Left kidney (tissue), 8 donors: ENCODE measurements at places on chromosomes 3 and 15.

- no peak for DNase-seq
These were observed 61.3 kb upstream of the MME start for GRCh38 chr3:155018621-155019330.

DNA sequence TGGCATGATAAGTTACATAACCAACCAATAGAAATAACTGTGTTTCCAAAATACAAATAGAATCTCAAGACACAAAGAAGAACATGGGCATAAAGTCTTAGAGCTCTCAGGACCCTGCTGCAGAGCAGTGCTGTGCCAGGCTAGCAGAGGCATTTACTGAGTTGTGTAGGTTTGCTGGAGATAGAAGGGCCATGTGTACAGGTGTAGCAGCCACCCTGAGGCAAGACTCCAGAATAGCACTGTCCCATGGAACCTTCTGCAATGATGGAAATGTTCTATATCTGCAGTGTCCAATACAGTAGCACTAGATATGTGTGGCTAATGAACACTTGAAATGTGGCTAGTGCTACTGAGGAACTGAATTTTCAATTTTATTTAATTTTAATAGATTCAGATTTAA is 267.0 kb upstream of the UMPS start:
- no peak for DNase-seq

DNA sequence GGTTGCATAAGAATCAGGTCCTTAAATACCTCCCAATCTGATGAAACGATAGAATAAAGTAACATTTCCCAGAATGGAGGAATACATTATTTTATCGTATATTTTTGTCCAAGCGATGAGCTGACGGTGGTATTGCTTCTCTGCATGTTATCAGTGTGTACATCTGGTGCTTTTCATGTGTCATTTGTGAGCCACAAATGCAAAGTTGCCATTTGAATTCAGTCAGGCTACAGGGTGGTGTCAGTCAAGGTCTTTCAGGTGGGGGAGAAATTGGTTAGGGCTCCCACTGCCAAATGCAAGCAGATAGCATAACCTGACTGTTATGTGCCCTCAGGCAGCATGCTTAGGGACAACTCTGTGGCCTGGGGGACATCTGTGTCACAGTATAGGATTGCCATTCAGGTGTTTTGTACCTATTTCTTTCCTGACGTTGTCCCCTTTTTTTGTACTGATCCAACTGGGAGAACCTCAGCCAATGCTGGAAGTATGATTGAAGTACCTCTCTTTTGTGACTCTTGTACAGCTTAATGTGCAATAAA is 26.5 kb upstream of the TIMP4 start:
- DNase-seq, result no peak

- DNase-seq, result no peak
These were observed 90.7 kb downstream of the CNTN6 start for GRCh38 chr3:1183320-1184048.

DNA sequence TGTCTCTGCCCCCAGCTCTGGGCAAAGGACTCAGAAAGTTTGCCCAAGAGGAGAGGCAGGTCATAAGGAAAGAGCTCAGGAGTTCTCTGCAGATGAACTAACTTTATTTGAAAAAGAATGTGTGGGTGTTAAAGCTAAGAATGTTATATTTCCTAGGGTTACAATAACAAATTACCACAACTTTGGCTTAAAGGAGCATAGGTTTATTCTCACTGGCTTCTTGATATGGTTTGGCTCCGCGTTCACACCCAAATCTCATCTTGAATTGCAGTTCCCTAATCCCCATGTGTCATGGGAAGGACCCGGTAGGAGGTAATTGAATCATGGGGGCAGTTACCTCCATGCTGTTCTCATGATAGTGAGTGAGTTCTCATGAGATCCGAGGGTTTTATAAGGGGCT is 383.7 kb upstream of the CFAP20DC start:
- no peak for DNase-seq

DNA sequence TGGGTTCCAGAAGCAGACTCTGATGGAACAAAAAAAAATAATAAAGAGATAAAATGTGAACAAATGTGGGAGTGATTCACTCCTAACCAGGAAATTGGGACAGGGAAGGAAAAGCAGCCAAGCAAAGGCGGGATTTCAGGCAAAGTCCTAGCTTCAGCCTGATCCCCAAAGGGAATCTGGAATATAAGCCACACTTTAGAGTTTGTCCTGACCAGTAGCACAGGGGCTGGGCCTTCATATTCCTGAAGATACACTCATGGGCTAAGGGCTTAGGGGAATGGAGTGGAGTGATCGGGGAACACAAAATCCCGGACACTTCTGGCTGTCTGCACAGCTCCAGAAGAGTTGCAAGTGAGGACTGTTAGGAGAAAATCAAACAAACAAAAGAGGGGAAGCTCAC is 135.0 kb upstream of the COL8A1 start:
- no peak for DNase-seq

DNA sequence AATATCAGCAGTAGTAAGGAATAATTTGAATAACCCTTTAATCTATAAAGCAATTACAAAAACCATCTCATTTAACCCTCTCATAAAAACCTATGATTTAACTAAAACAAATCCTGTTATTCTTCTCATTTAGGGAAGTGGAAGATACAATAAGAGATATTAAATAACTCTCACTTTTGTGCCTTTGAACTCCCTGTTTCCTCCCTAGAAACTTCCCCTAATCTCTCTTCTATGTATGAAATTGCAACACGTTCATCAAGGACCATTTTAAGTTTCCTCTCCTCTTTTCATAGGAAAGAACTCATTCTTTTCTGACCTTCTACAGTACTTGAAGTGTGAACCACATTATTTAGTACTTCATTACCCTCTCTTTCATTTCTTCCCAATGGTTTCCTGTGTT is 18.8 kb upstream of the FAM81A start:
- no peak for DNase-seq

DNA sequence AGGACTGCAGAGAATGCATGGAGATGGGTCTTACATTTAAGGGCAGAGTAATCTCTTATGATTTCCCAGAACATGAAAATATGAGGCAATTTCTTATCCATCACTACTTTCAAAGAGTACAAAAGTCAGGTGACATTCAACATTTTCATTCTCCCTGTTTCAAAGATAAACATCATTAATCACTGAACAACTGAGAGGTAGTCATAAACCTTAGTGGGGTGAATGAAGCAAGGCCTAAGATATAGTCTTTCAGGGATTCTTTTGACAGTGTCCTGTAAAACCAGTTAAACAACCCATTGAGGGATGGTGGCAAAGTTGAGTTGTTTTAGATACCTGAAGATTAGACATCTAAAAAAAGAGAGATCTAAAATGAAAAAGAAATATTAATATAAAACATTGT is 271.6 kb upstream of the CBLB start:
- no peak for DNase-seq

- DNase-seq, result no peak
These were observed 11.4 kb downstream of the TMED3 start for GRCh38 chr15:79322306-79322705.

DNA sequence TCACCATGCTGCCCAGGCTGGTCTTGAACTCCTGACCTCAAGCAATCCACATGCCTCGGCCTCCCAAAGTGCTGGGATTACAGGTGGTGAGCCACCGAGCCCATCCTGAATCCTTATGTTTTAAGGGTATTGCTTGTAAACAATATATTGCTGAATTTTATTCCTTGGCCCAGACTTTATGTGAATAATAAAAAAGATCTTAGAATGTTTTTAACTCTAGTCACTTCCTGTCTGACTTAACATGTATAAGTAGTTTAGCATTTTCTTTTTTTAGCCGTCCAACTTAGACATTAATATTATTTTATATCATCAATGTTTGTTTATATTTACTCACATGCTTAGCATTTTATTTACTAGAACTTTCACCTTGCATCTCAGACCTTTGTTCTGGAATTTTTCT is 9.2 kb upstream of the EIF2B5 start:
- DNase-seq, result no peak

GRCh38 chr3:127597020-127597771 is 1.0 kb upstream of the MCM2 start:
- DNase-seq, result no peak

GRCh38 chr3:117217760-117218316 is 508.3 kb downstream of the TUSC7 start:
- DNase-seq, result no peak
